Activated naive CD8-positive, alpha-beta T cell treated with anti-CD3 and anti-CD28 coated beads, Interleukin-2, amount 10 ng/mL, durations not matched to agents 7 days and 5 days (primary cell): ENCODE measurements at places on chromosomes 4 and X.
A peak's percentile ranks its signal among the peaks of the same experiment; 100 is the strongest.

DNA sequence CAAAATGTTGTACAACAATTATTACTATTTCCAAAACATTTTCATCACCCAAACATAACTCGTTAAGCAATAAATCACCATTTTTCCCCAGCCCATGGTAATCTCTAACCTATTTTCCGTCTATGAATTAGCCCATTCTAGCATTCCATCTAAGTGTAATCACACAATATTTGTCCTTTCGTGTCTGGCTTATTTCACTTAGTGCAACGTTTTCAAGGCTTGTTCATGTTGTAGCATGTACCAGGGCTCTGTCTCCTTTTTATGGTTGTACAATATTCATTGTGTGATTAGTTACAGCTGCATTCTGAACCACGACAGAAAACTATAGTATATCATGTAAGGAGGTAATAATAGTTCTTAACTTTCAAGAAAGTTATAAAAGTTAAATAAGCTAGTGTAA is 656.0 kb upstream of the HS3ST1 start:
- DNase-seq, result no peak

DNA sequence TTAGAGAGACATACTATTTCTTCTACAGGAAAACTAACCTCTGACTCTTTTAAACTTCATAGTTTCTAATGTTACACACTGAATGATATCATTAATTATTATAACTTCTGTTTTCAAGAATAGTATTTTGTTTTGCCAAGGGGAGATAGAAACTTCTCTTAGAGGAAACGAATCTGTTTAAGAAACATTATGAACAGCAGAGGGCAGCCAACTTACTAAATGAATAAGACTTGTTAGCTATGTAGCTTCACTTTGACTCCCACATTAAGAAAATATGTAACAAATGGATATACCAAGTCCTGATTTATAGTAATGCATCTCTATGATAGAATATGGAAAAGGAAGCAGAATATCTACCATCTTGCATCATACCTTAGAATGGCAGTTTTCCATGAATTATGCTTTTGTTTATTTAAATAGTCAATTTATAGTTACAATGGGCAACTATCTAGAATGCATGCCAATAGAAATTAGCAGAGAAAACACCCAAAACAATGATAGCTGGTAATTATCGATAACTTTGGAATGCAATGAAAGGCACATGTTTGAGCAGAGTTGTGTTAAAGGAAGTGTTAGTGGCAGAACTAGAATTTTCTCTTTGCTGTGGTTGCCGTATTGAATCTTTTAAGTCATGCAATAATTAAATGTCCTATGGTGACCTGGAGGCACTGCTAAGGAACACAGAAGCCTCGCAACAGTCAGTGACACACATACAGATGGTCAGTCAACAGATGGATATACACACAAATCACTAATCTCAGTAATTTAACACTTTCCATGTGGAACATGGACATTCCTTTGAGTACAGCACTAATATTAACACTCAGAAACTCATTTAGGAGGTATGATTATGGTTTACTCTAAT is 105.7 kb upstream of the PDLIM3 start:
- DNase-seq, result no peak

DNA sequence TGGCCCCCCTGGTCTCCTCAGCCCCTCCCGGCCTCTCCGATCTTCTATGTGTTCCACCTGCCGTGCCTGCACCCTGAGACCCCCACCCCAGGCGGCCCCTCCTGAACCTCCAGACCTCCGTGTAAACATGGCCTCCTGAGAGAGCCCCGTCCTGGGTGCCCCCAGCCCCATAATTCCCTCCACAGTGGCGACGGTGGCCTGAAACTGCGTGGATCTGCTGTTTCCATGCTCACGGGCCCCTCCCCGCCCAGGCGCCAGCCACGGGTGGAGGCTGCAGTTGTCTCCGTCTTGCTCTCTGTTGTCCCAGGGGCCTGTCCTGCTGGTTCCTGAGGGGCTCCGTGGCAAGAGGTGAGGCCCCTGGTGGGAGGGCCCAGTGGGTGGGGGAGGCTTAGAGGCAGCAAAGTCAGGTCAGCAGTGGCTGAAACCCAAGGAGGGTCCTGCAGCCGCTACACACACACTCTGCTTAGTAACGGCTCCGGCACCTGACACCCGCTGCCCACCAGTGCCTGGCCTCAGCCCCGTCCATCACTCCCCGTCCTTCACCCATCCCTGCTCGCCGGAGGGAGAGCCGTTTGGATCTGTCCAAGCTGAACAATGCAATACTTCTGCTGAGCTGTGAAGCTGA is 75.8 kb downstream of the FAM53A start:
- no peak for DNase-seq

GRCh38 chrX:21963269-21963668 is 22.8 kb downstream of the SMS start:
- DNase-seq, result no peak

GRCh38 chr4:663438-664428 is 10.3 kb downstream of the ATP5ME start:
- peak; percentile 86 for DNase-seq

- no peak for DNase-seq
Measured at GRCh38 chr4:118286685-118287084, 66.1 kb downstream of the PRSS12 start.
